Hematopoietic multipotent progenitor cell treated with erythropoietin and hydrocortisone succinate and interleukin-3 and kit ligand, for 4 days (in vitro differentiated cells): ENCODE measurements at places on chromosomes 1 and 21.
A peak's percentile ranks its signal among the peaks of the same experiment; 100 is the strongest.

- no peak for DNase-seq
Observed at GRCh38 chr1:176926330-176927086, 238.0 kb downstream of the ASTN1 start.

GRCh38 chr21:33064623-33065390, 5.1 kb upstream of the OLIG1 start:
- peak; percentile 67 for DNase-seq

GRCh38 chr1:58794585-58794984, 10.7 kb upstream of the JUN start:
- no peak for DNase-seq

DNA sequence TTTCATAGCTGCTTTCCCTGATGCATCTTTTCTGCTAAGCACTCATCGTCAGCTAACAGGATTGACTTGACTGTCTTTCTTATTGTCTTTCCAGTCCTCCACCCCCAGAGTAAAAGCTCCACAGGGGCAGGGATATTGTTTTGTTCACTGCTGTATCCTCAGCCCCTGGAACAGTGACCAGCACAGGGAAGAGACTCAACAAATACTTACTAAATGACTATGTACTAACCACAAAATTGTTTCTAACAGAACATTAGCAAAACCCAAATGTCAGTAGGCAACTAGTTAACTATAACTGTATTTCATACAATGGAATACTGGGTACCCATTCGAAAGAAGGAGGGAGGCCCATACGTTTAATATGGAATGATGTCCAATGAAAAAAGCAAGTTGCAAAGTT, 53.0 kb downstream of the BCAR3 start:
- no peak for DNase-seq

DNA sequence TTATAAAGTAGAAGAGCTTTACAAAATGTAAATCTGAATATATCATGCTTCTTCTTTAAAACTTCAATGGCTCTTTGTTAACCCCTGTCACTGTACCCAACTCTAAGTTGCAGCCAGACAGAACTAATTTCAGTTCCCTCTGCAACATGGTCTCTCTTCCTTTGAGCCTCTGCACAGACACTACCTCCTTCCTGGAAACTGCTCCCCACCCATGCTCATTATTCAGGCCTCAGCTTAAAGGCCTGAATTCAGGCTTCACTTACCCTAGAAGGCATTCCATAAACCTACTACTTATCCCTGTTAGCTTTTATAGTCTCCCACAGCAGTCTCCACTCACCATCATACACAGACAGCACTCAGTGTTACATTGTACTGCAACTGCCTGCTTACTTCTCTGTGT, 2.6 kb upstream of the EEIG2 start:
- DNase-seq = no peak

- no peak for DNase-seq
Observed at GRCh38 chr1:238465449-238465848, 574.7 kb upstream of the ZP4 start.

GRCh38 chr1:204319027-204319426, 40.7 kb downstream of the PLEKHA6 start:
- no peak for DNase-seq

GRCh38 chr1:158177700-158178450, 2.8 kb upstream of the CD1D start:
- DNase-seq = peak; percentile 81

- no peak for DNase-seq
Observed at GRCh38 chr1:34362949-34363348, 186.2 kb downstream of the C1orf94 start.

- peak; percentile 29 for DNase-seq
Observed at GRCh38 chr1:1841575-1841995, 49.3 kb downstream of the GNB1 start.

GRCh38 chr1:226890331-226891108, 20.1 kb downstream of the PSEN2 start:
- no peak for DNase-seq

GRCh38 chr1:160624464-160624863, 22.4 kb downstream of the SLAMF1 start:
- no peak for DNase-seq

DNA sequence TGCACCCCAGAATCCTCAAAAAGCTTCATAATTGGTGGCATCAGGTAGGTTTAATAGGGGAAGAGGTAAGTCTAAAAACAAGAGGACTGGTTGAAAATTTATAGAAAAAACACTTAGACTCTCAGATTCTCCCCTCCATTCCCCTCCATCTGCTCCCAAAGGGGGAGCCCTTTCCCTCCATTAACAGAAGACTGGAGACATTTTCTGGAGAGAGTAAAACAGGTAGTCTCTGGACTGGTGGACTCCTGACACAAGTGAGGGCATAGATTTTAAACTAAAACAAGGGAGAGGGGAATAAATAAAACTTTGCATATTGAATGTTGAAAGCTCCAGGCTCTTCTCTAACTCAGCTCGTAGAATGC, 54.0 kb upstream of the IPO9 start:
- DNase-seq = no peak

GRCh38 chr1:66693856-66694255, 58.4 kb upstream of the DYNLT5 start:
- DNase-seq = no peak

- DNase-seq = peak; percentile 92
Observed at GRCh38 chr1:207021139-207021861, 11.3 kb downstream of the C1orf116 start.

DNA sequence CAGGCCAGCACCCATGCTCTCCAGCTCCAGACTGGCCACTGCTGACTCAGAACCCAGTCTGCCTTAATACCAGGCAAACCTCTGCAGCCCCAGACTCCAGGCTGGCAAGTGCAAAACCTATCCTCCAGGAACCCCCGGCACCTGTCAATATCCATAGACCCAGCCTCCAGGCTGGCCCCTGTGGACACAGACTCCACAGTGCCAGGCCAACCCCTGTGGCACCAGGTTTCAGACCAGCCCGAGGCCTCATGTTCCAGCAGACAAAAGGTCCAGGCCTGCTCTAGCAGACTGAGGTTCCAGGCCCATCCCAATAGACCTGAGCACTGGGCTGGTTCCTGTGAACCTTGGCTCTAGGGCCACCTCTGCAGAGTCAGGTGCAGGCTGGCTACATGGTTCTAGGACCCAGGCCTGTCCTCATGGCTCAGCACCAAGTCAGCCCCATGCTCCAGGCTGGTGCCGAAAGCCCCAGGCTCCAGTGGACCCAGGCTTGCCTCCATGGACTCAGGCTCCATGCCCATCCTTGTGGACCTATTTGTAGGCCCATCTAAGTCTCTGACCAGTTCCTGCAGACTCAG, 118.2 kb downstream of the WDR3 start:
- no peak for DNase-seq

- DNase-seq = peak; percentile 41
Observed at GRCh38 chr1:161307230-161307768, 2.5 kb downstream of the MPZ start.

GRCh38 chr1:93620172-93620840, 61.3 kb downstream of the BCAR3 start:
- no peak for DNase-seq

GRCh38 chr1:230992100-230992774, 13.3 kb downstream of the ARV1 start:
- no peak for DNase-seq

GRCh38 chr1:29358183-29358582, 121.9 kb downstream of the PTPRU start:
- DNase-seq = no peak

DNA sequence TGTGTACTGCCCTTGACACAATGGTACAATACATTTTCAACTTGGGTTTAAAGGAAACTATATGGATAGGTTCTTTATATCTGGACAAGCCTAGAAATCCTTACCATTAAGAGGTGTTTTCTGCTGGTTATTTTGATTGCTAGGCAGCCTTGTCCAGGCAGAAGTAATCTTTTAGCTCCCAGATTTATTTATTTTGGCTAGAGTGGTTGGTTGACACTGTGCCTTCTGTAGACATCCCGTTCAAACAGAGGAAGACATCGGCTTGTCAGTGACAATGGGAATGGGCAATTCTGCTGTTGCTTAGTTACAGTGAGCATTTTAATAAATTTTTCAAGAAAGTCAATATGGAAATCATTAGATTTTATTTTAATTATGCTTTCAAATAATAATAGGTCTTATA, 138.8 kb downstream of the VPS13D start:
- no peak for DNase-seq
